ENCODE measurements at places on chromosomes 11 and 22. TPM values are rescaled to one million over a fixed set of nuclear protein-coding genes. Genes with fewer than 3 reads are reported as not detected.

Gene RFPL3
- not detected for polyA plus RNA-seq

Gene UBXN1
- polyA plus RNA-seq = 225 TPM

Gene GRAMD1B
- polyA plus RNA-seq = 0.68 TPM

Gene TRIM64C
- not detected for polyA plus RNA-seq

Gene IGSF9B
- 1.5 TPM for polyA plus RNA-seq

Gene LGALS1
- 1,077 TPM for polyA plus RNA-seq

Gene MMP13
- not detected for polyA plus RNA-seq

Gene NAV2
- polyA plus RNA-seq = 0.86 TPM

Gene NFAM1
- 0.16 TPM for polyA plus RNA-seq

Gene KDM4D
- 0.63 TPM for polyA plus RNA-seq

Gene GPR83
- 0.13 TPM for polyA plus RNA-seq

Gene CSF2RB
- polyA plus RNA-seq = 0.27 TPM

Gene C22orf31
- not detected for polyA plus RNA-seq

Gene MCHR1
- polyA plus RNA-seq = not detected

Gene NOX4
- 1.8 TPM for polyA plus RNA-seq

Gene RPS3
- 1,619 TPM for polyA plus RNA-seq

Gene KRTAP5-2
- not detected for polyA plus RNA-seq

Gene OR2D2
- polyA plus RNA-seq = not detected

Gene TIMP3
- 80.7 TPM for polyA plus RNA-seq

GRCh38 chr22:27489178-27489675 is 312.3 kb downstream of the MN1 start:
- DNase-seq = no peak

DNA sequence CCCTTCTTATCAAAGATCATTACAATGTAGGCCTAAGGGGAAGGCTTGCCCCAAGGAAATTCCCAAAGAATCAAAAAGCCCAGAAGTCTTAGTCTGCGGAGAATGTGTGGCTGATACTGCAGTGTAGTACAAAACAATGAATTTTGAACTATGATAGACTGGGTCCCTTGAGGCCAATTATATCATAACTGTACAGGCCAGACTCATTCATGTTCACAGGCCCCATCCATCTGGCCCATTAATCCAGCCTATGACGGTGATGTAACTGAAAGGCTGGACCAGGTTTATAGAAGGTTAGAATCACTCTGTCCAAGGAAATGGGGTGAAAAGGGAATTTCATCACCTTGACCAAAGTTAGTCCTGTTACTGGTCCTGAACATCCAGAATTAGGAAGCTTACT is 35.2 kb downstream of the IGLL1 start:
- no peak for DNase-seq

DNA sequence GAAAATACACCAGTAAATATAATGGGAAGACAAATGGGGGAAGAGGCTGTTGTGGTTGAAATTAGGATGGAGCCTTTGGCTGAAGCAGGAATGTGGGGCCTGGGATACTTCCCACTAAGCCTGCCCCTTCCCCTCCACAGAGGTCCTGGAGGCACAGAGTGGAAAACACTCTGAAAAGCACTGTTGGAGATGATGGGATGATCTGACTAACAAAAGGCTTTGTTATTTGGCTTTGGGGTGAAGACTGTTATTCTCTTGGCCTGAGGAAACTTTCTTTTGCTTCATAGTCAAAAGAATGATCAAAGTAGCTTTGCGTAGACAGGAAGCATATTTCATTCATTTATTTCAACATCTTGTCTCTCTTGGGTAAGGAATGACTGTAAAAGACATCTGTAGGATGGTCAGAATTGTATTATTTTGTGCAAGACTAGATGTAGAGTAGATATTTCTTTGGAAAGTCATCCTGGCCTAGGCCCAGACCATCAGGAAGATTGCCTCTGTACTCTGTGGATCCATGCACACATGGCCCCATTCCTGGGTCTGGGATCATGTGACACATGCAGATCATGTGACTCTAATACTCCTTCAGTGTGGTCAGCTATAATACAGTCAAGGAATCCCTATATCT is 111.4 kb downstream of the SPON1 start:
- peak; percentile 54 for DNase-seq

- DNase-seq = no peak
Measured at GRCh38 chr11:119612814-119613213, 116.2 kb downstream of the NECTIN1 start.

DNA sequence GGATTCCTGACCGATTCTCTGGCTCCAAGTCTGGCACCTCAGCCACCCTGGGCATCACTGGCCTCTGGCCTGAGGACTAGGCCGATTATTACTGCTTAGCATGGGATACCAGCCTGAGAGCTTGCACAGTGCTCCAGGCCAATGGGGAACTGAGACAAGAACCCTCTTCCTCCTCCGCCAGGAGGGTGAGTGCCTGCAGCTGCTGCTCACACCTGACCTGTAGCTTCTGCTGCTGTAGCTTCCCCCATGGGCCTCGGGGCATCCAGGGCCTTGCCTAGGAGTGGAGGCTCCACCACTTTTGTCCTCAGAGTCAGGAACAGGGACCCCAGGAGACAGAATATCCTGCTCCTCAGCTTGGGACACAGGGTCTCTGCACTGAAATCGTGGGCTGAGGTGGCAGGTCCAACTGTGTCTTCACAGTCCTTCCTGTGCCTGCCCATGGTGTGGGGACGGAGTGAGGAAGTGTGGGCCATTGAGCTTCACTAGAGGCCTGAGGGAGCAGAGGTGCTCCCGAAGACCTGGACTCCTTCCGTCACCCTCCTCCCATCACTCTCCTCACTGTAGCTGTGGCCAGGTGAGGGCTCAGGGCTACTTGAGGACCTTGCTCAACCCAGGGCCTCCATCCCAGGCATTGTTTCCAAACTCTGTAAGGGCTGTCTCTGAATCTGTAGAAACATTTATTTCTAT is 103.8 kb downstream of the ZNF280B start:
- DNase-seq = no peak

DNA sequence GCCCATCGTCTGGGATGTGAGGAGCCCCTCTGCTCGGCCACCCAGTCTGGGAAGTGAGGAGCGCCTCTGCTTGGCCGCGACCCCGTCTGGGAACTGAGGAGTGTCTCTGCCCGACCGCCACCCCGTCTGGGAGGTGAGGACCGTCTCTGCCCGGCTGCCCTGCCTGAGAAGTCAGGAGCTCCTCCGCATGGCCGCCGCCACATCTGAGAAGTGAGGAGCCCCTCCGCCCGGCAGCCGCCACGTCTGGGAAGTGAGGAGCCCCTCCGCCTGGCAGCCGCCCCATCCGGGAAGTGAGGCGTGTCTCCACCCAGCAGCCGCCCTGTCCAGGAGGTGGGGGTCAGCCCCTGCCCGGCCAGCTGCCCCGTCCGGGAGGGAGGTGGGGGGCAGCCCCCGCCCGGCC is 5.8 kb upstream of the OR5M8 start:
- DNase-seq = no peak

- no peak for DNase-seq
Measured at GRCh38 chr11:45078236-45079074, 68.0 kb upstream of the PRDM11 start.

GRCh38 chr11:127709960-127710359 is 709.4 kb upstream of the KIRREL3 start:
- DNase-seq = no peak

GRCh38 chr11:41309716-41310115 is 149.7 kb downstream of the LRRC4C start:
- no peak for DNase-seq

GRCh38 chr22:25824828-25825423 is 82.9 kb downstream of the MYO18B start:
- no peak for DNase-seq

- DNase-seq = no peak
Measured at GRCh38 chr11:44618561-44619425, 53.3 kb downstream of the CD82 start.

- DNase-seq = no peak
Measured at GRCh38 chr11:1310772-1311468, 1.5 kb upstream of the TOLLIP start.

DNA sequence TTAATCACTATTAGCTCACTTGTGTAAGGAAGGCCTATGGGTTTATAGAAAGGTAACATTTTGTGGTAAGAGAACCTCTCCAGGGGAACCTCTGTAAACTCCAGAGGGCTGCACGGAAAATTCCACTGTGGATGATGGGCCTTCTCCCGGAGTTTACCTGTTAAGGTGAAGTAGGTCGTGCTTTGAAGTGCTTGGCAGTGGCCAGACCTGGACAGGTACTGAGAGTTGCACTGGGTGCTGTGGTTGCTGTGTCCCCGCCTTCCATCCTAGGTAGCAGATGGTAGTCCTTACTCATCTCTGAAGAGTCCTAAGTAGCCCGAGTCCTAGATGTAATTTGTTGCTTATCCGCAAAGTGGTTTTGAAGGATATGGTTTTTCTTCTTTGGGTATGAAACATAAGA is 133.4 kb downstream of the TEAD1 start:
- no peak for DNase-seq

- no peak for DNase-seq
Measured at GRCh38 chr11:29564486-29564885, 452.3 kb downstream of the KCNA4 start.

- DNase-seq = no peak
Measured at GRCh38 chr11:18005376-18006129, 7.3 kb downstream of the SERGEF start.

GRCh38 chr11:118448294-118448693 is 12.0 kb downstream of the KMT2A start:
- DNase-seq = no peak

GRCh38 chr11:121108413-121108812 is 7.4 kb downstream of the TECTA start:
- DNase-seq = no peak

DNA sequence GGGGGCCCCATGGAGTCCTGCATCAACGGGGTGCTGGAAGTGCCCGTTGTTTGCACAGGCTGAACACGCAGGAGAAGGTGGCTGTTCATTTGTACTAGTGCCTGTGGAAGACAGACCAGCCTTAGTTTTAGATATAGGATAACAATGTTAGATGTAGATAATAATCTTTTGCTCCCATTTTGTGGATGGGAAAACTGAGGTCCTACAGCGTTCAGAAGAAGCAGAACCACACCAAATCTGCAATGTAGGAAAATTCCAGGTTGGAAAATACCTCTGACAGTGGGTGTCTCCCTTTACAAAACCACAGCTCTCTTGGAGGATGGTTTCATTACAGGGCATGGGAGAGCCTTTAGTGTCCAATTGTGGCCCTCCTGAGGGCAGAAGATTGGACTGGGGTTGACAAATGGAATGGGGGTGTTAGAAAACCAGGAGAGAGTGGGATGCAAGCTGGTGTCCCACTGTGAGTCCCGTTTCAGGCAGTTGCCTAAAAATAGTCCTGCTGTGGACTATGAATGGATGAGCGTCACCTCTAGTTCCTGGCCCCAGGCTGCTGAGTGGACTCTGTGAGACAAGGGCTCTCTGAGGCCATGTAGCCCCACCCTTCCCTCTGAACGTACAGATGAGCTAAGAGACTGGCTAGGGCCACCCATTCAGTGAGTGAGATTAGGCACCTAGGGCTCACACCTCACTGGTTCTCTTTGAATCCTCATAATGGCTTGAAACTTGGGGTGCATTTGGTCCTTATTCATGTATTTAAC is 508.8 kb downstream of the MN1 start:
- no peak for DNase-seq

GRCh38 chr22:20741008-20741633 is 32.8 kb upstream of the SERPIND1 start:
- no peak for DNase-seq

GRCh38 chr11:47318166-47318565 is 34.3 kb downstream of the MYBPC3 start:
- no peak for DNase-seq

- no peak for DNase-seq
Measured at GRCh38 chr11:116895048-116895757, 57.8 kb upstream of the APOA1 start.

GRCh38 chr22:49993649-49994360 is 18.8 kb downstream of the IL17REL start:
- DNase-seq = peak; percentile 56

DNA sequence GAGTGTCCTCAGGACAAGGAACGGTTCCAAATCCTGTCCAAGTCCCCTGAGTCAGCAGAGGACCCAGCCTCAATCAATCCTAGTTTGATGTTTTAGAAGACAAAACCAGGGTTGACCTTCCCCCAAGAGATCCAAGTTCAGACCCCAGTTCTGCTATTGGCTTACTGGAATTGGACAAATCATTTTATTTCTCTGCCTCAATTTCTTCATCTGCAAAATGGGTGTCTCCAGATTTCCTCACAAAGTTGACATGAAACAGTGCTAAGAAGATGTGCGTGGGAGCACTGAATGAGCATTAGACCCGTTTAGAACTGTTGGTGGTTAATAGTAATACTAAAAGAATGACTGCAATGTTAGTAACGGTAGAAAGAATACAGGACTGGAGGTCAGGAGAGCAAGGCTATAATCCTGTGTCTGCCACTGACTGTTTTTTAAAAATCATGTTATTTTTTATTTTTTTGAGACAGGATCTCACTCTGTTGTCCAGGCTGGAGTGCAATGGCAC is 32.8 kb upstream of the SCUBE1 start:
- DNase-seq = no peak

GRCh38 chr22:36658900-36659299 is 44.7 kb downstream of the CACNG2 start:
- DNase-seq = no peak

DNA sequence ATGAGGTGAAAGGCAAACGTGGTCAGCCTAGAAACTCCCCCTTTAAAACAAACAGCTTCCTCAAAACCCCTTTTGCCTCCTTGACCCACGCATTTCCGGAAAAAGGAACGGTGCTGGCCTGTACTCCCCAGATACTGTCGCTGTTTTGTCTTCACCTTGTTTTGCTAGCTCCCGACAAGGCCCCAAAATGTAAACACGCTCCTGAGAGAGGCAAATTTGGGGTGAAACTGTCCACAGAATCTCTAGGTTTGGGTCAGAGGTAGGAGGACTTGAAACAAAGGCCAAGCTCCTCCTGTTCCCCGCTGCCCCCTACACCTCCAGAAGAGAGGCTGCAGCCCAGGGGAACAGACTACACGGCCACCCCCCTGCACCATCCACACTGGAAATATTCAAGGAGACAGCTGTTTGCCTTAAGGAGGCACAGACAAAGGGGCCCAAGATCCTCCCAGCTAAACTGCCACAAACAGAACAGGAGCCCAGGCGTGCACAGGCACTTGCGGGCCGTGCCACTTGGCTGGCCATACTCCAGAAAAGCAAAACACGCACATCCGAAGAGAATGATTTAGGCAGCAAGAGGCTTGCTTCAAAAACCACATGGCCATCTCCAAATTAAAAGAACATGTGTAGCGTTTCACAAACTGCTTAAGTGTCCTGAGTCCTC is 160.5 kb upstream of the GRK3 start:
- no peak for DNase-seq

- DNase-seq = no peak
Measured at GRCh38 chr11:68686486-68686885, 2.1 kb downstream of the GAL start.

- DNase-seq = no peak
Measured at GRCh38 chr22:49901457-49901856, 16.8 kb downstream of the ALG12 start.

All from psoas muscle (tissue), 8 donors.